NCI-H774 (cell line): ENCODE measurements at places on chromosomes 3 and 15.

- no peak for DNase-seq
These were observed 142.9 kb upstream of the MRPL3 start for GRCh38 chr3:131645638-131646037.

- DNase-seq: no peak
These were observed 82.7 kb upstream of the SELENOK start for GRCh38 chr3:53974324-53974723.

DNA sequence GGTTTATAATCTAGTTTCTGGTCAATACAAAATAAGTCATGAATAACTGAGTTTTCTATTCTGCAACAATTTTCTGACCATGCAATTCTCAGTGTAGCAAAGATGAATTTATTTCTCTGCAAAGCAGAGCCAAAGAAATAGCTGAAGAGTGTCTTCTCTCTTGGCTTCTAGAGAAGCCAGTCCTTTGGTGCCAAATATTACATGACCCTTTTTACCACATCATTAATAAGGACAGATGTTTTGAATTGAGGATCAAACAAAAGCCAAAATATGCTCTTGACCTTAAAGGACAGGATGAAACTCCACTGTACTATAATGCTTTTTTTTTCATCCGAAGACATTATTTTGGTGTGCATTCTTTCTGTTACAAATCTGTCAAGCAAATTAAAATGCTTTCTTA is 40.2 kb upstream of the OSTN start:
- DNase-seq: no peak

GRCh38 chr3:30253832-30254231 is 352.6 kb upstream of the TGFBR2 start:
- no peak for DNase-seq

GRCh38 chr3:89303701-89304100 is 196.3 kb downstream of the EPHA3 start:
- DNase-seq: no peak

DNA sequence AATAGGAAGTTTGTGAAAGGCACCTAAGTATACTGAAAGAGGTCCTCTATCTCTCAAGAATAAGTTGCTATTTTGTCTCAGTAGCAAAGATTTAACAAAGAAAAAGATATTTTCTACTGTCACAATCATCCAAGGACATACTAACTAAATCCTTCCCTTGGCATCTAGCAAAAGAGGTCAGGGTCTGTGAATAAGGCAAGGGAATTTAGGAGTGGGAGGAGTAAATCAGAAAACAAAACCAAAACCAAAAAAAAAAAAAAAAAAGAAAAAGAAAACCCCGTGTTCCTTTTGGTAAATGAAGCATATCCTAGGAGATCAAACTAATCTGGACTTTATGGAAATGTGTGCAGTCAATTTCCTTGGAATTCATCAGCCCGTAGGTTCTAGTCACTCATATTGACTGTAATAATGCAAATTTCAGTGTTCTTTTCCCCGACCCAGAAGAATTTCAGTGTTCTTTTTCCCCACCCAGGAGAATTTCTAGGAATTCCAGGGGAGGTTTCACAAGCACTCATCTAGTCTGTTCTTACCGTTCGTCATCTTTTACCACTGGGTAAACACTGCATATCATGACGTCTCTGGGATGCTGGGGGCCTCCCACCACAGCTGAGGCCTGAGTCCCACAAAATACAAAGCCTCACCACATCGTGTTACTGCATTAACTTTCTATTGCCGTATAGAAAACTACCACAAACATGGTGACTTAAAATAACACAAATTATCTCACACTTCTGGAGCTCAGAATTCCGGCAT is 113.8 kb upstream of the CCDC54 start:
- no peak for DNase-seq

GRCh38 chr3:107458871-107459270 is 63.9 kb upstream of the BBX start:
- DNase-seq: no peak

GRCh38 chr3:186697510-186697909 is 19.6 kb upstream of the KNG1 start:
- DNase-seq: no peak

GRCh38 chr15:88646088-88646405 is 7.2 kb downstream of the ISG20 start:
- DNase-seq: no peak
